ENCODE measurements at places on chromosomes 16 and 17.

DNA sequence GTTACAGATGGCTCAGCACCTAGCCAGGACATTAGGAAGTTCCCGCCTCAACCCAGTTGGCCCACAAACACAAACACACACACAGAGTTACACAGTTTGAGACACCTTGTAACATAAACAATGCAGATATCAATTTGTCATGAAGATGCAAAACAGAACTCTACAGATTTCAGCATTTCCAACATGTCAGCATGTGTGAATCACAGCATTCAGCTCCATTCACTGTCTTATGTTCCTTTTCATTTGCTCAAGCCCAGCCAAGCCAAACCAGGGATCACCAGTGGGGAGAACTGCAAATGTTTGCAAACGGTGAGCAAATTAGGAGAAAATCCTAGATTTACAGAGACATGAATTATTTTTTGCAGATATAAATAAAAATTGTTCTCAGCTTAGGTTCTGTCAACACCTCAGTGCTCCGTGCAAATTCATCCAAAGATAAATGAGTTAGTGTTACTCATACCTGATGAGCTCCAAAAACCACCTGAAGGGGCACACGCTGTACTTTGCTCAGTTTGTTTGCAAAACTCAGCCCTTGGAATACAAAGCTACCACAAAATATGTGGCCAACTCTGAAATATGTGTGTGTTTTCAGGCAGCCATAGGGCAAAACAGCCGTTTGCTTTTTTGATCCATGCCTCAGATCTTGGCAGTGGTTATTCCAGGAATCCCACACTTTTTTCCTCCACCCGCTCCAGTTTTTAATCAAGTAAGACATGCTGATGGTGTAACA lies 16.3 kb upstream of the COX10 start:
- DNase-seq = no peak

GRCh38 chr17:3978421-3979289 lies 14.4 kb upstream of the ATP2A3 start:
- no peak for DNase-seq

DNA sequence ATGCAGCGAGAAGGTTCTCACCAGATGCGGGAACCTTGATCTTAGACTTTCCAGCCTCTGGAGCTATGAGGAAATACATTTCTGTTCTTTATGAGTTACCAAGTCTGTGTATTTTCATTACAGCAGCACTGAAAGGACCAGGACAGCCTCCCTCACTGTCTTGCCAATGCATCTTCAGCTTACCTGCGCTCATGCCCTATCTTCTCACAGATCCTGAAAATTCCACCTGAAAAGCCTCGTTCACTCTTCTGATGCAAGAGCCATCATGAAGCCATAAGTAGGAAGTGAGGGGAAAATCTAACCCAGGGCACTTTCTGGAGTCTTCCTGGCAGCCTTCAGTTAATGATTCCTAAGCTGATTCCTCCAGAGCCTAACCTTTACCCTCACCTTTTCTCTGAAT lies 194.0 kb downstream of the SALL1 start:
- DNase-seq = no peak

GRCh38 chr17:8953156-8953885 lies 12.2 kb downstream of the PIK3R5 start:
- no peak for DNase-seq

- DNase-seq = no peak
Observed at GRCh38 chr17:75006653-75007052, 5.8 kb upstream of the MRPL58 start.

- DNase-seq = no peak
Observed at GRCh38 chr17:81156866-81157805, 8.2 kb upstream of the PVALEF start.

DNA sequence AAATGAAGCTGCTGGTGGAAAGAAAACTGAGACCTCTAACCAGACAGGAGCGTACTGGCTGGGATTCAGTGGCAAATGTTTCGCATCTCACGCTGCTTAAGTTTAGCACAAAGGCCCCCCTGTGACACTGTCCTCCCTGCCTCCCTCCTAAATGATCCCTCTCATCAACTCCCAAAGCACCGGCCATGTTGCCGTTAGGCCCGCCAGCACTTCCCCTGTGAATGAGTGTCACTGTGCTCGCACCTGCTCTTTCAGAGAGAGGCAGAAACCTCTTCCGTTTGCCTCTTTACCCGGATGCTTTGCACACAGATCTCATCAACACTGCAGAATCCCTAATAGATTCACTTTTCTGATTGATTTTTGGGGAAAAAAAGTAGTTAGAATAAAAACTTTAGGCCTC lies 26.5 kb downstream of the MBTPS1 start:
- no peak for DNase-seq

DNA sequence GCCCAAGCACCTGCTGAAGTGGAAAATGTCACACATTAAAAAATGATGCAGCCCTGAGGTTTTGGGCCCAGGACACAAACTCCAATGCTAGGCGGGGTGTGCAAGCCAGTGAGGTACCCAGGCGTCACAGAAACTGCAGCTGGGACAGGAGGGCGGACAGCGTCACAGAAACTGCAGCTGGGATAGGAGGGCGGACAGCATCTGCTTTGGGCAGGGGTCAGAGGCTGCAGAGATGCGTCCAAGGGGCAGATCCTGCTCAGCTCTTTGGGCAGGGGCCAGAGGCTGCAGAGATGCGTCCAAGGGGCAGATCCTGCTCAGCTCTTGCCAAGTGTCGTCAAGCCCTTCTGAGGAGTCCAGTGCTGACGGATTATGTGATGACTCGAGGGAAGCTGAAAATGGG lies 43.9 kb upstream of the RCVRN start:
- DNase-seq = no peak

- DNase-seq = no peak
Observed at GRCh38 chr17:72692676-72693075, 399.8 kb downstream of the SLC39A11 start.

- no peak for DNase-seq
Observed at GRCh38 chr16:12120217-12120981, 143.9 kb downstream of the SNX29 start.
